Left colon (tissue), 2 donors: ENCODE measurements at places on chromosomes 16 and 17. TPM values are rescaled to one million over a fixed set of nuclear protein-coding genes. Genes with fewer than 3 reads are reported as not detected.

- no peak for DNase-seq
These were observed 5.4 kb upstream of the TMEM220 start for GRCh38 chr17:10735251-10735650.

DNA sequence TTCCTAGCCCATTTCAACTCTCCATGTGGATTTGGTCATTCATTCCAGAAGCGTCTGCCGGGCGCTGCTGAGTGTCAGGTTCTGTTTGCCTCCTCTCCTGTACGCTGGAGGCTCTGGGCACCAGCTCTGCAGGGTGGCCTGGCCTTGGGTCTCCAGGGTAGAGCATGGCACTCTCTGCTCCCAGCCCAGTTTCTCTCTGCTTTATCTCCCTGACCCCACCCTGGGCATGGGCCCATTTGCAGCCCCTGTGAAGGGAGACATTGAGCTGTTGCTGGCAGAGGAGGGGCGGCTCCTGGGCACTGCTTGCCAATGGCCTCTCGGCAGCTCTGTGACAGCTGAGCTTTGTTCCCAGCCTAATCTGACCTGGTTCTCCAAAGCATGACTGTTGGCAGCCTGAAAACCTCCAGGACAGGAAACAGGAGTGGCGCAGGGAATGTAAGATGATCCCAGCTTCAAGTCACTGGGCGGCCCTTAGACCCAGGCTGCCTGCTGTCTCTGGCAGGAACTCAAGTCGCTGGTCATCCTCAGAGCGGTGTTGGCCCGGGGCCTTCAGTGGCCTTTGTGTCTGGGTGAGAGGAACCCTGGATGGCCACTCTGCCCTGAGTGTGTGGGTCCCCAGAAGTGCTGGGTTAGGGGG, 146.8 kb downstream of the SEC14L1 start:
- DNase-seq = peak; percentile 78

- DNase-seq = no peak
These were observed 3.9 kb upstream of the NT5C start for GRCh38 chr17:75135452-75135851.

The SMTNL2 gene
- total RNA-seq = 0.25 TPM
